ENCODE measurements at places on chromosomes 13 and 19.
A peak's percentile ranks its signal among the peaks of the same experiment; 100 is the strongest.

- DNase-seq: peak; percentile 28
Observed at GRCh38 chr13:48000559-48001113, 437 bp downstream of the SUCLA2 start.

DNA sequence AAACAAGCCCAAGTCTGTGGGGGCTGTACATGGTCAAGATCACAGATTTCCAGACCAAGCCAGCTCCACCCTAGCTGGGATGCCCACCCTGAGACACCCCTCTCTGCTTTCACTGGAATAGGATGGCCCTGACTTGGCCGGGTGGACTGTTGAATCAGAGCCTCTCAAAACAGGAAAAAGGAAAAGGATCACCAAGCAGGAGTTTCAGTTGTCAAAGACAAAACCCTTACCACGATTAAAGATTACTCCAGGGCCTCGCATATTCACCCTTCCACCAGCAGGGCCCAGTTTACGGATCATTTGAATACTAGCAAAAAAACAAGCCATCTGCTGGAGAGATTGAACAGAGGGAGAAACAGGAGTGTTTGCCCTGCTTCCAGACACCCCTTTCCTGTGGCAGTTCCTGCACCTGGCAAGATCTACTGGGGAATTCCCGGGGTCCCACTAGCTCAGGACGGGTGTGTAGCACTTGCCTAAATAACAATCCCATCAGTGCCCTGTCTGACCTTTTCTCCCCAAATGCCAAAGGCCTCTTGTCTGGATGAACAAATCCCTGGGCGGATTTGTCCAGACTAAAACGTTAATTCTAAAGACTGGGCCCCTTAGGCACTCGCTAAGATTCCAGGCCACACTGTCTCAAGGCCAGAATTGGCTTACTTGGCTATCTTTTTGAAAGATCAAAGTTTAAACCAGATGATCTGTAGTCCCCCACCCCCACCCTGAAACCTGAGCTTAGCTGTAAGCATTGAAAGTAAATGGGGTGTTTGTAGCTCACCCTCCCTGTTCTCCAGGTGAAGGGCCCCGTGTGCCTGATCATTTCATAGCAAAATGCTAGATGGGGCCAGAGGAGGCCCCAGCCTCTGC, 38.4 kb downstream of the ACTN4 start:
- peak; percentile 68 for DNase-seq

DNA sequence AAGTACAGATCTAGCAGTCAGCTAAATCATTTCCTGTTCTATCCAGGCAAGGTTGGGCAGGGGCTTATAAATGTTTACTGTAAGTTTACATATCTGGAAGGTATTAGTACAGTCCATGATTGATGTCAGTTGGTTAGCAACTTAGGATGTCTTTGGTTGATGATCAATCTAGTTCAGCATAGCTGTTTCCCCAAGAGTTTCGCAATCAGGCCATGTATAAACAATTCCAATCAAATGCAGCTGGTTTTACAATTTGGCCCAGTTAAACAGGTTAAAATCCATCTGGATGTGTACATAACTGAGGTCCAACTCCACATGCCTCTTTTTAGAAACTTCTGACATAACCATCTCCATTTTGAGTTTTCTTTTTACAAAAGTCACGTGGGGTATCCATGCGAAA, 6.9 kb downstream of the ZNF221 start:
- DNase-seq: peak; percentile 87

- DNase-seq: no peak
Observed at GRCh38 chr19:3748965-3749364, 12.5 kb downstream of the APBA3 start.

DNA sequence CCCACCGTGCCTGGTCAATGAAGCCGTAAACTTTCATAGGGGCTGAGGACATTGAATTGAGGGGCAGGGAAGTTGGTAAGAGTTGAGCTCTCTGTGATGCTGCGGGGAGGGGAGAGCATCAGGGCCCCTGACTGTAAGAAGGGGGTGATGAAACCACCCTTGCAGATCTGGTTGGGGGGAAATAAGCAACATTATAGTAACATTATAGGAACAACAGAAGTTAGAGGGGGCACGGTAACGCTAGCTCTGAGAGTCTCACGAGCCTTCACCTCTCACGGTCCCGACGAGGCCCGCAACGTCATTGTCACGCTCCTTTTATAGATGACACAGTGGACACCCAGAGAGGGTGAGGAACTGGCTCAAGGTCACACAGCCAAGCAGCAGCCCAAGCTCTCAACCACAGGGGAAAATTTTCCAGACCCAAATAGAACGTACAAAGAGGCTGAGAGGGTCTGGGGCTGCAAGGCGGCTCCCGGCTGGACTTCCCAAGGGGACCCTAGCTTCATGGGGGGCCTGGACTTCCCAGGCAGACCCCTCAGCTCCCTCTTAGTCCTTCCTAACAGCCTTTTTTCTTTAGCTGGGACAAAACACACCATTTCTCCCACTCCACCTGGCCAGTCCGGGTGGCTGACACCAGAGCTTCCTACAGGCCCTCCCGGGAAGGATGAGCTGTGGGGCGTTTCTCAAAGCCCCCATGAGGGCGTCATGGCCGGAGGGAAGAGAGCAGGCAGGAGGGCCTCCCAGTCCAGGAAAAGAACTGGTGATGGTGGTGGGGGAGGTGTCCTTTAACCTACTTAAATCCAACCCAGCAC, 4.1 kb downstream of the TLE5 start:
- DNase-seq: no peak

DNA sequence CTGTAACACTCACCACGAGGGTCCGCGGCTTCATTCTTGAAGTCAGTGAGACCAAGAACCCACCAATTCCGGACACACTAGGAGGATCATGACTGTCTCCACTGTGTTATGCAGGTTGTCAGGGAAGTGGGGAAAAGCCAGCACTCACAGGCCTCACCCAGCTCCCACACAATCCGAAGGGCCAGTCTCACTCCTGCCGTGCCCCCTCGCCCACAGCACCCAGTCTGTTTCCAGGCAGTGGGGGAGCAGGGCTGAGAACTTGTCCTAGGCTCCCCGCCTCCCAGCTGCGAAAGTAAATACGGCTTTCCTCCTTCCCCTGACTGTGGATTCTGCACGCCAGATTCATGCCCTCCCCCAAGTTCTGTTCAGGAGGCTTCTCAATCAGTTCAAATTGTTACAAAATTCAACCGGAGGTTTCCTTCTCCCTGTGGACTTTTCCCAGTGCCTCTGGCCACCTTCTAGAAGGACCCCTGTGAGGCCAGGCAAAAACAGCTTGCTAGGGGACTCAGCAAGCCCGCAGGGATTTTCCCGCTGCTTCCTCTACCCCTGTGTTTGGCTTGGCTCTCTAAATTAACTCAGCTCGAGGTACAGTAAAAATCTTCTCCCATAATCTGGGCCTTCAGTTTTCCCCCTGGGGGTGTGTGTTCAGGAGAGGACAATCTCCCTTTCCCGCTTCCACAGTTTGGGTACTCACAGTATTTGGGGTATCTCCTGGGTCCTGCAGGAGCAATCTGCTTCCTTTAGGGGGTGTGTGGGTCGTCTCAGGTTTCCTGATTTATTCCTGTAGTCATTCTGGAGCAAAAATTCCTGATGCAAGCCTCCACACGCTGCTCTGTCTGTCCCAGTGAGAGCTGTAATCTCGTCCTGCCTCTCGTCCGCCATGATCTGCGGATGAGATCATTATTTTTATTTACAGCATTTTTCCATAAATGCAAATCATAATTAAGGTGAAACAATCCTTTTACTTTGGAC, 899.8 kb downstream of the GPC5 start:
- no peak for DNase-seq

GRCh38 chr19:2775556-2776430, 7.3 kb downstream of the SGTA start:
- peak; percentile 24 for DNase-seq

DNA sequence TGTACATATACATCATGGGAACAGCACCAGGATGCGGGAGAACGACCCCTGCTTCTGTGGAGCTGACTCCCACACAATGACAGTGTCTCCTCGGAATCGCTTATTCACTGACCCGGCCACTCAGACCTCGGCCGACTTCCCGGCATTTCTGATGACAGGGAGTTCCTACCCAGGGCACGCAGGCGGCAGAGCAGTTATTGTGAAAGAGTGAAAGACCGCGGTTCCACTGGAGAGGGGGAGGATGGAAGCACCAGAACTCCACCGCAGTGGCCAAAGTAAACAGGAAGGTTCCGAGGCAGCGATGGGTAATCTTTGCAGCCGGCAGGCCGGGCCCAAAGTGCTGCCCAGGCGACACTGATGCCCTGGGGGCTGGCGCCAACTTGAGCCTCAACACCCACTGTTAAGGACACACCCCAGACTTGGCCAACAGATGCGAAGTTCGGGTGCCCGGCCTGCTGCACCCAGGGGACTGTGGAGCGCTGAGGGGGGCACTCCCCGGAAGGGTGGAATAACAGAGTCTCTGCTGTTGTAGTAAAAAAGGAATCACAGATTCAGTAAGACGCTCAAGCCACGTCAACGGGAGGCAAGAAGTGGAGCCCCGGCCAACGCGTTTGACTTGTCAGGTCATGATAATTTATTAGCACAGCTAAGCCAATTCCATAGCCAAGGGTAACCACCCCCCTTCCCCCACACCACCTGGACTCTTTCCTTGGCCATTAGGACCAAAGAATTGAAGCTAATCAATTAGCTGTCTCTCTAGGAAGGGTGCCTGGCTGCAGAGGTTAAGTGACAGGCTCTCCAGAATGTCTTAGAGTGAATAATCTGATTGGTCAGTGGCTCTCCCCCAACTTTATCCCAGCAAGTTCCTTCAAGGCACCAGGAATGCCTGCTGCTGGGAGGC, 5.8 kb downstream of the MLLT1 start:
- peak; percentile 95 for DNase-seq

DNA sequence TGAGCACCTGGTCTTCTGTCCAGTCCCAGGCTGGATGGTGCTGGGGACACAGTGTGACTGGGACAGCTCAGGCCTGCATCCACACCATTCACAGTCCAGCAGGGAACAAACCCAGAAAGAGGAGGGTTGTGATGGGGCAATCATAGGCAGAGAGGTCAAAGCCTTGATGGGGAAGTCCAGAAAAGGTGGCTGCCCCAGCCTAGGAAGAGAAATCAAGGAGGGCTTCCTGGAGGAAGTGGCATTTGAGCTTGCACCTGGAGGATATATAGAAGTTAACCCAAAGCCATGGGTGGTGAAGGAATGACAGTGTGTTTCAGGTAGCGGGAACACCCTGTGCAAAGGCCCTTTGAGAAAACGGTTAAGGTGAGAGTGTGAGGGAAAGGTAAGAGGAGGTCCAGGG, 2.6 kb upstream of the PRX start:
- DNase-seq: no peak

- DNase-seq: no peak
Observed at GRCh38 chr19:33763633-33764371, 32.9 kb upstream of the KCTD15 start.

DNA sequence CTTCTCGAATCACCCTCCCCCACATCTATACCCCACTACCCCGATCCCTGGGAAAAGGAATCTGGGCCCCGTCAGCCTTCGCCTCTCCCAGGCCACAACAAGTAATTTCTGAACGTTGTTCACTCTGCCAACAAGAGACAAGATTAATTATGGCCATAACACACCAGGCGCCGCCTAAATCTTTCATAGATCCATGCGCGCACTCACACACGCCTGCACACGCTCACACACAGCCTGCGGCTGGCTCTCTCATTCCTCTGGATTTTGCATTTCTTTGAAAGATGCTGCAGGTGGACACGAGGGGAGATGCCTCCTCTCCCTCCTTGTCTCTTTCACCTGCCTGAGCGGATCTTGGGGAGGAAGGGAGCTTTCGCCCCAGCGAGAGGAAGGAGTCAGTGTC, 17.1 kb downstream of the ZNRF4 start:
- DNase-seq: no peak

- no peak for DNase-seq
Observed at GRCh38 chr19:27660428-27660827, 1552.5 kb downstream of the UQCRFS1 start.

DNA sequence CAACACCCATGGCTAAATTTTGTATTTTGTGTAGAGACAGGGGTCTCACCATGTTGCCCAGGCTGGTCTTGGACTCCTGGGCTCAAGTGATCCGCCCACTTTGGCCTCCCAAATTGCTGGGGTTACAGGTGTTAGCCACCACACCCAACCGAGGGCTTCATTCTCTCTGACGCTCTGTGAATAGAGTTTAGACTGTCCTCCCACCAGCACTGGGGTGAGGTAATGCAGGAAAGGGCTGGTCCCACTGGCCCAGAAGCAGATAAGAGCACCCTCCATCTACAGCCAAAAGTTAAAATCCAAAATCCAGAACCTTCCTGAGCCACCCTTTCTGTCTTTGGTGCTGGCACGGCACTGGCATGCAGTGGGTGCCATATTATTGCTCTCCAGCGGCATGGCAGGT, 31.8 kb upstream of the HOMER3 start:
- no peak for DNase-seq

DNA sequence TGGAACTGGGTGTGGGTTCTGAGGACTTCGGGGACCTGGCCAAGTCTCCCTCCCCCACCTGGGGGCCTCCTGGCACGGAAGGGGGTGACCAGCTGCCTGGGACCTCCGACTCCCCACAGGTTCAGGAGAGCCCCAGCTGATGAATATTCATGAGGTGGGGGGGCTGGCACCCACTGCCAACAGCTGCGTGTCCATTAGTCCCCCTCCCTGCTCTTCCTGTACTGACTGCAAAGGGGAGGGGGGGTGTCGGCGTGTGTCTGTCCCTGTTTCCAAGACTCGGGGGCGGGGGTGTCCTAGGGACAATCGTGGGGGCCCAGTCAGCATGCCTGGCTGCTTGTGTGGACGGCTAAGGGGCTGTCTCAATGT, 10.6 kb upstream of the NFIX start:
- no peak for DNase-seq

DNA sequence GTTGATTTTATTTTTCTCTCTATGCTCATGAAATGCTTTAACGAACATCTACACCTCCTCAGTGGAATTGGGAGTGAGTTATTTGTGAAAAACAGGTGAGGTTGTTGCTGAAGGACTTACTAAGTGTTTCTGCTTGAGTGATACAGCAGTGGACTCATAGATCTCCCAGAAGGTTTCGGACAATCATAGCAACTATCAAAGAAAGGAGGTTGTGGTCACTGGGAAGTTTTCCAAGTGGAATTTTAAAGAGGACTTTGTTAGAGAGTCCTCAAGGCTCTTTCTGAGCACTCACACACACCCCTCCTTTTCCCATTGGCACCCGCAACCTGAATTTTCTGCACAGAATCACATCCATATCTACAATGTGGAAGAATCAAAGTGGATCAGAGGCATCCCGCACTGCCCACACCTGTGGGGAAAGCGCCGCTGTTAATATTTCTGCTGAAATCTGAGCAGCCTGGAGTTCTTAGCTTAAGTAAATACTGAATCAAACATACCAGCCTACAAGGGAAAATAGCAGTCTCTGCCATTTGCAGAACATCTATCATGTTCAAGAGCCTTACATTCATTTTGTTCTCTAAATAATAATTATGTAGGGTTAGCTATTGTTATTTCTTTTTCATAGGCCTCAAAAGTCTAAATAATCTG, 719.4 kb downstream of the DIAPH3 start:
- DNase-seq: no peak

DNA sequence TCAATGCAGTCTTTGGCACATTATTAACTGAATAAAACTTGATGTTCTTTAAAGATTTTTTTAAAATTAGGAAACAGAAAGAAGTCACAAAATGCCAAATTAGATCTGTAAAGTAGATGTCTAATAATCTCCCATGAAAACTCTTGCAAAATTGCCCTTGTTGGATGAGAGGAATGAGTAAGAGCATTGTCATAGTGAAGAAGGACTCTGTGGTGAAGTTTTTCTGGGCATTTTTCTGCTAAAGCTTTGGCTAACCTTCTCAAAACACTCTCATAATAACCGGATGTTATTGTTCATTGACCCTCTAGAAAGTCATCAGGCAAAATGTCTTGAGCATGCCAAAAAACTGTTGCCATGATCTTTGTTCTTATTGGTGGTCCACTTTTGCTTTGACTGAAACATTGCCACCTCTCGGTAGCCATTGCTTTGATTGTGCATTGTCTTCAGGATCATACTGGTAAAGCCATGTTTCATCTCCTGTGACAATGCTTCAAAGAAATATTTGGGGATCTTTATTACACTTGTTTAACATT, 549.3 kb downstream of the LIG4 start:
- no peak for DNase-seq

Measured in foreskin fibroblast (primary cell).